ENCODE measurements at places on chromosomes 13 and 19.
A peak's percentile ranks its signal among the peaks of the same experiment; 100 is the strongest.

DNA sequence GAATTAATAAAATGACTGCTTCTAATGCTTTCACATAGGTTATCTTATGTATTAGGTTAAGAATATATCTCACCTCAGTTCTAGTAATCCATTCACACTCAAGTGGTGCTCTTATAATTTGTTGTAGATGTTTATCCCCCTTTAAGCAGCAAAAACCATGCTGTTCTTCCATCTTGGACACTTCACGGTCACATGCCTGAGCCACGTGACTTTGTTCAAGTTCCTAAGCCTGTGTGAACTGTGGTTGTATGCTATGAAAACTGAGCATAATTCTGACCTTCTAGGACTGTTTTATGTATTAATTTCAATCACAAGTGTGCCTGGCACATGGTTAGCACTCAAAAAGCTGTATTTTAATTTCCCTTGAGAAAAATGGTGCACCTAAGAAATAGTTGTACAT, 41.2 kb upstream of the STARD13 start:
- DNase-seq, result no peak

DNA sequence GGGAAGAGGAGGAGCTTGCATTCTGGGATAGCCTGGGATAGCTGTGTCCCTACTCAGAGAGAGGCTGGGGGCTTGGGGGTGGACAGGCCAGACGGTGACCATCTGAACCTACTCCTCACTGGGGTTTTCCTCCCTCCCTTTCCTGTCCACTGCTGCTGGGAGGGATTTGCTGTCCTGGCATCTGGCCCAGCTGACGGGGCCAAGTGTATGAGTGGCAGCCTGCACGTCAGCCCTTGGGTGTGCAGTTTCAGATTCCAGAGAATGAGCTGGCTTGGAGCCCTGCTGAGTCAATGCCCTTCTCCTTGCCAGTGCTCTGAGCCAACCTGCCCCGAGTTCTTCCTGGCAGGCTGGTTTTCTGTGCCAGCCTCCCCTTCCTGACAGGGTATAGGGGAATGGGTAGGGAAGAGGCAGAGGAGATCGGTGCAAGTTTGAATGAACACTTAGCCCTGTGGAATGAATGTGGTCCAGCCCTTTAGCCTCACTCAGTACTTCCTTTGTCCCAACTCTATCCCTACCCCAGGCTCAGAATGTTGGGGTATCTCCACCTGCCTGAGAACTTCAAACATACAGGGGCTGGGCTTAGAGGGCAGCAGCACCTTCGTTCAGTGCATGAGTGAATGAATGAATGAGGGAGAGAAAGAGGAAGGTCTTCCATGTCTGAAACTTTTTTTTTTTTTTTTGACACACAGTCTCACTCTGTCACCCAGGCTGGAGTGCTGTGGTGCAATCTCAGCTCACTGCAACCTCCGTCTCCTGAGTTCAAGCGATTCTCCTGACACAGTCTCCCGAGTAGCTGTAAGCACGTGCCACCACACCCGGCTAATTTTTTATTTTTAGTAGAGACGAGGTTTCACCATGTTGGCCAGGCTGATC, 1.8 kb upstream of the ANGPTL4 start:
- peak; percentile 9 for DNase-seq

DNA sequence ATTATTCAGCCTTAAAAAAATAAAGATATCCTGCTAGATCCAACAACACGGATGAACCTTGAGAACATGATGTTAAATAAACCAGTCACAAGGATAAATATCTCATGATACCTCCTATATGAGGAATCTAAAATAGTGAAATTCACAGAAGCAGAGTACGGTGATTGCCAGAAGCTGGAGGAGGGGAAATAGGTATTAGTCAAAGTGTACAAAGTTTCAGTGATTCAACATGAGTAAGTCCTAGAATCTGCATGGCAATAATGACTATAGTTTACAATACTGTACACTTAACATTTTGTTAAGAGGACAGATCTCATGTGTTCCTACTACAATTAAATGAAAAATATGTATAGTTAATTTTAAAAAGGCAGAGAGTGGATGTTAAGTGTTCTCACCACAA, 206.6 kb upstream of the SLC10A2 start:
- no peak for DNase-seq

GRCh38 chr19:14619404-14619803, 36.5 kb downstream of the CLEC17A start:
- no peak for DNase-seq

DNA sequence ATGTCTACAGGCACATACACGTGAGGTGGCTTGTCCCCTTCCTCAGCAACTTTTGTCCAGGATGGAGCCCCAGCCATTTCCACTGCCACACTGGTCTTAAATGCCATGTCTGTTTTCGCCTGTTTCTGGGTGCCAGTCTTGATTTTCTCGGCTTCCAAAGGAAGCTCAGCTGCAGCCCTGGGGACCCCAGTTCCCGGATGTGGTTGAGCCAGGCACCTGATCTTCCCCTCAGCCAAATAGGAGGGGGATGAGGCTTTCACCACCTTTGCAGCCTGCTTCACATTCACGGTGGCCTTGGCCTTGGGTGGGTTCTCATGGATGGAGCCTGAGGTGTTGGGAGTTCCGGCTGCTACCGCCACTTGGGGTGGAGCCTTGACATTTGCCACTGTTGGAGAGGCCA, 8.7 kb downstream of the IQCN start:
- no peak for DNase-seq

DNA sequence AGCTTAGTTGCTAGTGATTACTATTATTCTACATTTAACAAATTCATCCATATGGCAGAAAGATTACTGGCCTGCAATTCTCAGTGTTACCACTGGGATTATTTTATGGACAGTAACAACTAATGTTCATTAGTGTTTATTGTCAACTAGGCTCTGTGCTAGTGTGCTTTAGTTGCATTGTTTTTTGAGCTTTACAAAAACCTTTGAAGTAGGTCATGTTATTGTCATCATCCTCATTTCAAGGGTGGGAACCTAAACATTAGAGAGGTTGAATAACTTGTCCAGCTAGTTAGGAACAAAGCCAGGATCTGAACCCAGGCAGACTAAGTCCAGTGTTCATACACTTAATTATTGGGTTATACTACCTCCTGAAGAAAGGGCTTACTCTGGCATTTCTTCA, 27.8 kb upstream of the TDRD3 start:
- DNase-seq, result no peak

GRCh38 chr13:30023196-30023895, 172.9 kb upstream of the UBL3 start:
- DNase-seq, result no peak

GRCh38 chr19:5588441-5588840, 20.7 kb upstream of the TINCR start:
- DNase-seq, result no peak

DNA sequence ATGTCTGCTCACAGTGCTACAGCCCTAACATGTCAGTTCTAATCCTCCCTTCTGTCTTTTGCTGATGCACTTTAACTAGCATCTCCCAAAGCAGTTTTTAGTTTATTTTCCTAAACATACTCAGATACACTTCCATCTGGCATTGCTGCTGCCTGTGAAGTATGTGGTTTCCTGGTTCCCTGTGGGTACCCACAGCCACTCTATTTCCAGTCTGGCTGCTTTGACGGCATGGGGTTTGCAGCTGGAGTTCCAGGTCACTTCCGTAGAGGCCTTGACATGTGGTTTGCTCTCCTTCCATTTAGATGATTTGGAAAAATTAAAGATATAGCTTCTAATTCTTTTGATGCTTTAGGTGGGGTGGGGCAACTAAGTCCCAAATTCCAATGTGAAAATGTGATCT, 375.5 kb downstream of the PCDH20 start:
- no peak for DNase-seq

DNA sequence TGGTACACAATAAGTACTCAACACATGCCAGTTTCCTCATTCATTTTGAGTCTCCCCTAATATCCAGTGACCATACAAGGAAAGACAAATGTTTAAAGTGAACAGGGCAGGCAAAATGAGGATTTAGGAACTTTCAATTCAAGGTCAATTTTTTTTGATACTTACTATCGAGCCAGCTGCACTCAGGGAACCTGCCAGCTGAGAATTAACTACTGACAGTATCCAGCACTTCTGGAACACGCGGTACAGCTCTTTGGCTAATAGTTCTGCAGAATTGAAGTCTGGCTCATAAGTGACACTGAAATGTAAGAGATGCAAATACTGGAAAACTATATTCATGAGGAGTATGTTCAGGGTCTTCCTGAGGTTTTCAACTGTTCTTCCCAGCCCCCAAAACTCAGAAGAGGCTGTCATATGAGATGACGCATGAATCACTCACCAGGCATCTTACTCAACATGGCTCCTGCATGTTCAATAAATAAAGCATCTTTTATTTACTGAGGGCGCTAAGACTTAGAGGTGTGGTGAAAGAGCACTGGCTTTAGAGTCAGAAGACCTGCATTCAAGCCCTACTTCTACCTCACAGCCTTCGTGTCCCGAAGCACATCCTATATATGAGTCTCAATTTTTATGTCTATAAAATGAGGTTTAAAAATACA, 25.6 kb downstream of the RUBCNL start:
- no peak for DNase-seq

- no peak for DNase-seq
Measured at GRCh38 chr19:57815247-57816075, 748 bp upstream of the ZNF552 start.

DNA sequence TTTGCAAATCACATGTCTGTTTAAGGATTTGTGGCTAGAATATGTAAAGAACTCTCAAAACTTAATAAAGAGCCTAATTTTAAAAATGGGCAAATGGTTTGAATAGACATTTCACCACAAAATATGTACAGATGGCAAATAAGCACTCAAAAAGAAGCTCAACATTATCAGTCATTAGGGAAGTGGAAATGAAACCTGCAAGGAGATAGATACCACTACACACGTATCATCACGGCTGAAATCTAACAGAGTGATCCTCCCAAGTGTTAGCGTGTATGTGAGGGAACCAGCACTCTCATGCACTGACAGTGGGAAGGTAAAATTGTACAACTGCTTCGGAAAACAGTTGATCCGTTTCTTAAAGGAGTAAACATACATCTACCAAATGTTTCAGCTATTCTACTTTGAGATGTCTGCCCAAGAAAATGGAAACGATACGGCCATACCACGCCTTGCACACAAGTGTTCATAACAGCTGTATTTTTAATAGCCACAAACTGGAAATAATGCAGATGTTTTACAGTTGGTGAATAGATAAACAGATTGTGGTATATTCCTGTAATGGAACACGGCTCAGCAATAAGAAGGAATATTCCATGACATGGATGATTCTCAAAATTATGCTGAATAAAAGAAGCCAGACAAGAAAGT, 14.5 kb downstream of the ARHGEF7 start:
- DNase-seq, result no peak

DNA sequence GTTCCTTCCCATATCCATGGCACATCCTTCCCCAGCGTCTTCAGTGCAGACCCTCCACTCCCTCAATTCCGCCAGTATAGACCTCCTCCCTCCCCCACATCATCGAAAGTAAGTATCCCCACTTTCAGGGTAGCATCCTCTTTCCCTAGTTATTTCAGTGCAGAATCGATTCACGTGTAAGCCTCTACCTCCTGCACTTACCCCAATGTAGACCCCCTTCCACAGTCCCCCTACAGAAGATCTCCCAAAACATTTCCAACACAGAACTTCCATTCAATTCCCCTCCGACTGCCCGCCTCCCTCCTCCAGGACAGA, 664 bp downstream of the IRF3 start:
- no peak for DNase-seq

DNA sequence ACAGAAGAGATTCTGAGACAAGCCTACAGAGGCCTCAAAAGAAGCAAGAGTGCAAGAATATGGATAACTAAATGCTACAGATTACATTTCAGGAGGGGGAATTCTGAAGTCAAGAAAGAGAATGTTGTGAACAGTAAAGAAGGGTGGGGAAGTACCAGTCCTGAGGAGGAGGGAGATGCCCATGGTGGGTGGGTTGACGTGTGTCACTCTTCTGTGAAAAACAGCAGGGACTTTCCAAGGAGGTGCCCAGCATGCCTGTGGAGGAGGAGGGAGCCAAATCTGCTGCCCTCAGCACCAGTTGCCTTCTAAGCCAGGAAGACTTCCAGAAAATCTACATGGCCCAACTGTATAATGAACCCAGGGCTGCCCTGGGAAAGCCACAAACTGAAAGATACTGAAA, 87.7 kb downstream of the SGCG start:
- peak; percentile 33 for DNase-seq

DNA sequence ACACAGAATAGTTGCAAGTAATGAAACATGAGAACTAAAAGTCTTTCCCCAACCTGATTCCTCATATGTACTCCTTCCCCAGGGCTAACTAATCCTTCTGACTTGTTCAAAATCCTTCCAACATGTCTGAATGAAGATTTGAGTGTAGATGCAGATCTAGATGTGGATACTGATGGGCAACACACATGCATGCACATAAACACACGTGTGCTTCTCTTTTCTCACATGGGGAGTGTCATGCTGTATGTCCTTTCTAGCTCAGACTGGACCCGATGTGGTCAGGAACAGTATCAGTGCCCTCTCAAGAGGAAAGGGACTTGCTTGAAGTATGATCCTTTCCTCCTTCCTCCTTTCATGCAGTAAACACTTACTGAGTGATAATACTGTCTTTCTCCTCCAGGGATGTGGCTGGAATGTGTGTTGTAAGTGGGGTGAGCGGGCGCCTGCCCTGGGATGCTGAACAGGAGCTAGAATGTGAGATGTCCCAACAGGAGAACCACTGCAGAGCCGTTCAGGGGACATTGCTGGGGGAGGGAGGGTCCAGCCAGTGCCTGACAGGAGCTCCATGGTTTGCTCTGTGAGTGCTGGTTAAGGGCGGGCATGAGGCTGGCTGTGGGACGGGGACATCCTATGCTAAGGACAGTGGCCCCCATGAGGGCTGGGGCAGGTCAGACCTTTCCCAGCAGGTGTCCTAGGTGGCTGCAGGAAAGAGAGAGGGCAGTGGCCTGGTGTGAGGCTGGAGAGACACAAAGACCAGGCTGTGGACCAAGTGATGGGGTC, 146.9 kb downstream of the TEX29 start:
- no peak for DNase-seq

DNA sequence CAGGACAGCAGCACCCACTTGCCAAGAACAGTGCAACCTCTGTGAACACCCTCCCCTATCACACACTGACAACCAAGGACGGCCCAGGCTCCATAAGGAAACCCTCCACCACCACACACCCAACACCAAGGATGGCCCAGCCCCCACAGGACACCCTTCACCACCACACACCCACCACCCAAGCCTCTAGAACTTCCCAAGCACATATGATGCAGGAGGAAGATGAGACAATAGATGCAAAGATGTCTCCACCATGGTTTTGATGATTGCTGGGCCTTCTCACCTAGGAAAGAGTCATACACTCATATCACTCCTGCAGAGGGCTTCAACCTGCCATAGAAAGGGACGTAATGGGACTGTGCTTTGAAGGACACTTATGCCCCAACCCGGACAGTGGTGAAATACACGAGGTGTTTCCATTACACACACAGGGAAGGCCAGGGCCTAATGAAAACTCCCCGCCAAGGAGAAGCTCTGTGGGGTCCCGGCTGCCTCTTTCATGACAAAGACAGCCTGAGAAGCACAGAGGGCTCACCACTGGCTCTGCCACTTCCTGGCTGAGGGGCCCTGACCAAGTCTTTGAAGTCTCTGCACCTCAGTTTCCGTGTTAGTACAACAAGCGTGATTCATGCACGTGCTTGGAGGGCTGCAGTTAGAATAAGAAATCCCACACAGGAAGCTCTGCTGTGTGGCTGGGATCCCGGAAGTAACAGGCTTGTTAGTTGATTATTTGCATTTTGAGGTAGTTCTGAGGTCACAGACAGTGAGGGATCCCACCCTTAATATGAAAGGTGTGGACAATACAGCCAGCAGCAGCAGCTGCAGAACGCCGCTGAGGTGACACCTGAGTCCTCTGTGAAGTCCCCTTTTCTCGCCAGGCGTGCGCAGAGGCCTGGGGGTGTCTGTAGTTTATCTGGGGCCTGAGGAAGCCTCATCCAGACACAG, 61.9 kb upstream of the ATP12A start:
- peak; percentile 41 for DNase-seq

Measured in stimulated activated CD4-positive, alpha-beta T cell treated with anti-CD3 and anti-CD28 coated beads, Interleukin-4, amount 100 ng/mL, for 1 hour (primary cell).